ENCODE measurements at places on chromosomes 13 and 19.

DNA sequence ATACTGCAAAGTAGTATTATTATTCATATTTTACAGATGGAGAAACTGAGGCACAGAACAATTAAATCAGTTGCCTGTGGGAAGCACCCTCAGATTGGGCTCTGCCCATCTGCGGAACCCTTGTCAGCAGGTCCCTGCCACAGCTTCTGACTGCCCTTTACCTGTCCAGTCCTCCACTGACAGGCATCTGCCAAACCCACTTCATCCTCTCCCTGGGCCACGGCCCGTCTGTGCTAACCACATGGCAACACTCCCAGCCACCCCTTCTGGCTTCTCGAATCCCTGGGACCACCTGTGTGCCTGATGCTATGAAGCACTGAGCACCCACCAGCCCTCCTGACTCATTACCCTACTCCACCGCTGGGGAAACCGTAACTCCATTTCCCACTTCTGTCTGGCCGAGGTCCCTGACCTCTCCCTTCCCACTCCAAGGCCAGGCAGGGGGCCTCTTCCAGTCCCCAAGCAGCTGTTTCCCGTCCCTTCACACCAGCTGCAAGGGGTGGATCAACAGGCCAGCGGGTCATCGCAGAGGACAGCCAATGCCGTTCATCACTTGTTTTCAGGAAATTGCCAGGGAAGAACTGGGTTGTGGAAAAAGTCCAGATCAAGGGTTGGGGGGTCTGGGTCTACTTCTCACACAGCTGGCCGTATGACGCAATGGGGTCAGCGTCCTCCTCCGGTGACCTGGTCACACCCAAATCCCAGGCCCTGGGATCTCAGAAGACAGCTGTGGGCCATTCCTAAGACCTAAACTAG, 2.5 kb downstream of the KANK3 start:
- DNase-seq, result no peak

- no peak for DNase-seq
Measured at GRCh38 chr19:6458695-6459261, 814 bp downstream of the SLC25A23 start.

GRCh38 chr19:33713194-33713593, 83.5 kb upstream of the KCTD15 start:
- no peak for DNase-seq

DNA sequence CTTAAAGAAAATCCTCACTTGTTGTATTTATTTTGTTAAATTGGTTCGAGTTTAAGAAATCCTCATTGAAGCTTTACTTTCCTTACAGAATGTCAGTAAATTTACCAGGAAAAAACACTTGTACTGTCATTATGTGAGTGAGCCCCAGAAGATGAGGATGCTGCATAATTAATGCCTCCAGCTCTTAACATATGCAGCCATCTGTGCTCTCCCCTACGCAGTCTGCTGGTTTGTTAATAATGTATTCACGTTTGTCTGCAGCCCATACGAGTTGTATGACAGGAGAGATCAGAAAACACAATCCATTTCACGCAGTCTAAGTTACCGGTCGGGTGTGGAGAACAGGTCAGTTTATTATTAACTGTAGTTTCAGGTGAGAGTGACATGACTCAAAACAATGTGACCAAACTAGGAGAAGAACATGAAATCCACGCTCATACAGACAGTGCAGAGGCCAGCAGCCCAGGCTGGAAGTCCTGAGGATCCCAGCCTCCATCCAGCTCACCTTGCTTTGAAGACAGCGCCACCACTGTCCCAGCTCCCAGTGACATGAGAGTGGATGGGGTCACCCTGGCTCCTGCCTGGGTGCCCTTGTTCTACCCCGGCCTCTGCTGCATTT, 19.8 kb upstream of the ATP11A start:
- no peak for DNase-seq

- DNase-seq, result no peak
Measured at GRCh38 chr19:52936151-52936953, 13.1 kb upstream of the ZNF888 start.

- DNase-seq, result no peak
Measured at GRCh38 chr19:13034636-13035035, 39.4 kb downstream of the NFIX start.

GRCh38 chr19:35354898-35355297, 3.4 kb upstream of the FFAR3 start:
- DNase-seq, result no peak

DNA sequence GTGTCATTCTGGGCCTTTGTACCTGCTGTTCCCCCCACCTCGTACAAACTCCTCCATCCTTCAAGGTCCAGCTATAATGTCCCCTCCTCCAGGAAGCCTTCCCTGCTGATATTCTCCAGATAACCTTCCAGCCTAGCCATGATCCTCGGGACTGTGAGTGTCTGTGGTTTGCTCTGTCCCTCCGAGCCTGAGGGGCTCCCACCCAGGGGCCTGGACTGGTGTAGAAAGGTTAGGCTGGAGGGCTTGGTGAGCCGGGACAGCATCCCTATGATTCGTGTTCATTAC, 2.9 kb upstream of the COMP start:
- no peak for DNase-seq
